IMR-90 (cell line): ENCODE measurements at places on chromosomes 5 and 9. TPM values are rescaled to one million over a fixed set of nuclear protein-coding genes. Genes with fewer than 3 reads are reported as not detected.

GPRIN1 gene
- total RNA-seq = 2.5 and 3.0 TPM in 2 replicates

ZNF354B gene
- total RNA-seq = 5.0 TPM in 2 replicates

DAB2IP gene
- 5.6 and 6.1 TPM in 2 replicates for total RNA-seq

GRCh38 chr5:120151181-120151580, 312.9 kb upstream of the PRR16 start:
- no peak overlapping the region for H3K4me3 ChIP-seq
- peak overlapping the region; percentile 57; the same call in 1 of the 2 replicates for H3K27ac ChIP-seq
- H3K36me3 ChIP-seq = no peaks in the 10 kb centered on the region
- peaks cover 17% of the 10 kb centered on the region for H3K4me1 ChIP-seq
- no peaks in the 10 kb centered on the region for H3K27me3 ChIP-seq

- H3K4me3 ChIP-seq = no peak overlapping the region
- DNase-seq = no peak
- H3K36me3 ChIP-seq = no peaks in the 10 kb centered on the region
- no peaks in the 10 kb centered on the region for H3K27me3 ChIP-seq
- H3K27ac ChIP-seq = no peak overlapping the region
- H3K4me1 ChIP-seq = no peaks in the 10 kb centered on the region
Measured at GRCh38 chr5:170537451-170538095, 33.8 kb downstream of the KCNIP1 start.
